ENCODE measurements at places on chromosomes 13 and 19. TPM values are rescaled to one million over a fixed set of nuclear protein-coding genes. Genes with fewer than 3 reads are reported as not detected.
A peak's percentile ranks its signal among the peaks of the same experiment; 100 is the strongest.

DNA sequence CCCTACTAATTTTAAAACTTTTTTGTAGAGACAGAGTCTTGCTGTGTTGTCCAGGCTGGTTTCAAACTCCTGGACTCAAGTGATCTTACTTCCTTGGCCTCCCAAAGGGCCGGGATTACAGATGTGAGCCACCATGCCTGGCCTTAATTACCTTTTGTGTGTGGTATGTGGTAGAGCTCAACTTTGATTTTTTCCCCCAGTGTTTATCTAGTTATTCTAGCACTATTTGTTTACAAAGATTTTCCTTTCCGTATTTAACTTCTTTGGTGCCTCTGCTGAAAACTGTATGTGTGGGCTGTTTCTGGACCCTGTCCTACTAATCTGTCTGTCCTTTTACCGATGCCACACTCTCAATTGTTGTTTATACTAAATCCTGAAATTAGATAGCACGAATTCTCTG lies 9.4 kb upstream of the ERCC5 start:
- DNase-seq = peak; percentile 85

DNA sequence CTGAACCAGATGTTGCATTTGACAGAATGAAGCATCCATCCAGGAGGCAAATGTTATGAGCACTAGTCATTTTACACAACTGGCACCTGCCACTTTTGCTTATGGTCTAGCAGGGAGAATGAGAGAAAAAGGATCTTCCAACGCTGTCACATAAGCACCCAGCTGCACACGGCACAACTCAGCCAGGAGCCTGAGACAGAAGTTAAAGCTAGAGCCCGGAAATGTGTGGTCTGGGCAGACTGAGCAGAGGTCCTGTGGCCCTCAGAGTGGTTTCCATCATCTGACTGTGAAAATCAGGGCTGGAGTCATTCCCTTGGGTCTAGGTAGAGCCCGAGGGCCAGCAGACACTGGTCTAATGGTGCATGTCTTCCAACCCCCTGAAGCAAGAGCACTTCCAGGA lies 78.4 kb upstream of the XPO4 start:
- no peak for DNase-seq

- no peak for DNase-seq
Observed at GRCh38 chr19:20662421-20663105, 1.2 kb upstream of the ZNF626 start.

DNA sequence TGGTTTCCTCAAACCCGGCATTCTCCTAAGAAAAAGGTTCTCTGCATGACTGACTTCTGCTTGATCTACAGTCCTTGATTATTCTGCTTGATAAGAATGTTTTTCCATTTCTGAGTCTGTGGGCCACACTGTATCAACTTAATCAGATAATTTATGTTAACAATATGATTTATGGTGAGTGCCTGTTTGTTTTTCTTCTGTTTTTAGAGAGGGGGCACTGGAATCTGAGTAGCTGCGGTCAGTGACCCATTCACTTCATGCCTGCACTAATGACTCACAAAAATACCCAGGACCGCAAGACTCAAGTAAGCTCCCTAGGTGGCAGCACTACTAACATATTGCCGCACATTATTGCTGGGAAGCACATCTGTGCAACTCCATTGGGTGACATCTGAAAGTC lies 542.3 kb upstream of the ATXN8OS start:
- DNase-seq = no peak

ZNF99 gene
- total RNA-seq = not detected

PEX11G gene
- total RNA-seq = 0.47 TPM

ZNF506 gene
- total RNA-seq = 5.8 TPM

ZNF439 gene
- 0.06 TPM for total RNA-seq

Data from SJSA1 (cell line).